ENCODE measurements at places on chromosomes 16 and 17.
A peak's percentile ranks its signal among the peaks of the same experiment; 100 is the strongest.

DNA sequence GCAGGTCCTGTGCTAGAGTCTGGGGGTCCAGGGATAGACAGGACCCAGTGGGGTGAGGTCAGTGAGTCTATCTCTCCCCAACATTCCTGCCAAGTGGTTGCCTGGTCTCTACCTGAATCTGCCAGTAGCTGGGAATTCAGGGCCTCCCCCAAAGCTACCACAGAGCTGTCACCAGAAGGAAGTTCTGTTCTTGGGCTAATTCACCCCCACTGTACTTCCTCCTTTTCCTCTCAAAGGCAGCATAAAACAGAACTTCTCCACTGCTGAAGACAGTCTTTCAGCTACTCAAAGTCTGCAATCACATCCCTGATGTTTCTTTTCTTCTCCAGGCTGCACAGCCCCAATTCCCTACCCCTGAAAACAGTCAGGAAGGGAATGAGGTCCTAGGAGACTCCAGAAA lies 8.7 kb downstream of the CAMTA2 start:
- no peak for DNase-seq

- DNase-seq = no peak
Measured at GRCh38 chr16:57759131-57759530, 23.6 kb downstream of the KATNB1 start.

DNA sequence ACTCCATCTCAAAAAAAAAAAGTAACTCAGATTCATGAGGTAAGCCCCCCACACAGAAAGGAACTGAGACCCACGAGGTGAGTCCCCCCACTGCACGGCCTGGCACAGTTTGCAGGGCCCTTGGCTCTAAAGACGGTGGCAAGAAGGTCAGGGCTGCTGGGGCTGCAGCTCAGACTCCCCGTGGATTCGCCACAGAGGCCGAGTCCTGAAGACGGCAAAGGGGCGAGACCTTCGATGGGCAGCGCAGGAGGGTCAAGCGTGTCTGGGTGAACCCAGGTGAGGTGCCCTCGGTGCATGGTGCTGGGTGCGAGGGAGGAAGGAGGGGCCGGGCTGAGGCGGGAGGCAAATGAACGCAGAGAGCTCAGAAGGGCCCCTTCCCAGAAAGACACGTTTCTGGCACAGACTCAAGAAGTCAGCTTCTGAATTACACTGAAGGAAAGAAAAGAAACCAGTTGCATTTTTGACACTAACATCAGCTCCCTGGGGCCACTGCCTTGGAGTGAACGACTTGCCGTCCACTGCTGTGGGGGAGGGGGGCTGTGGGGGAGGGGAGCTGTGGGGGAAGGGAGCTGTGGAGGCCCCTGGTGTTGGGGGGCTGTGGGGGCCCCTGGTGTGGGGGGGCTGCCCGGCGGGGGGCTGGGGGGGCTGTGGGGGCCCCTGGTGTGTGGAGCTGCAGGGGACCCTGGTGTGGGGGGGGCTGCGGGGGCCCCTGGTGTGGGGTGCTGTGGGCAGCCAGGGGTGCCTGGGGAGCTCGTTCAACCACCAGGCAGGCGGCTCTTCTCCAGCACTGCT lies 69.8 kb upstream of the METRNL start:
- no peak for DNase-seq

DNA sequence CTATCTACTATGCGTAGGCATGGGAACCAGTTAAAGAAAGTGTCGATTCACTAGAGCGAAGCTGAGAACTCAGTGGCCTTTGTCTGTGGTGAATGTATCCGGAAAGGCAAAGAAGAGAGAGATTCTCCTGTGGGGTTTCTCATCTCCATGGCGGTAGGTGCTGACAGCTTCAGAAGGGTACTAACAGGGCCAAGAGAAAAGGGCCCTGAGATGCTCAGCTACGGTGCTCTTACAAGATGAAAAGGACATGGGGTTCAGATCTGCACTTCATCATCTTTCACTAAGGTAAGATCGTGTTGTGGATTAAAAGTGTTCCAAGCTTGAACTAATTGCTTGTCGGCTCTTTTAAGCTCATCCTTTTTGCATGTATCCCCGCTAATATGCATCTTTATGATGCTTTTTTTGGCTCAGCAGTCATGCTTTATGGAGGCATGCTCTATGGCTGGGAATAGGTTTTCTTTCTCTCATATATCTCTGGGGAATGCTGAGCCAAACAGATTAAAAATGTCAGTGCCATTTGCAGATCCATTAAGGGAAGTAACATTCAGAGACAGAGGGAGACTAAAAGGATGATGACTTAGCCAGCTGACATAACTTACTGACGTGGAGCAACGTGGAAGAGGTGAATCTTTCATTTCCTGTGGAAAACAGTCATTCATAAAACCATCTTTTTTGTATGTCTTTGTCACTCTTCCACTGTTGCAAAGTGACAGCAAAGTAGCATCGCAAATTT lies 29.9 kb downstream of the KCNJ16 start:
- DNase-seq = no peak

DNA sequence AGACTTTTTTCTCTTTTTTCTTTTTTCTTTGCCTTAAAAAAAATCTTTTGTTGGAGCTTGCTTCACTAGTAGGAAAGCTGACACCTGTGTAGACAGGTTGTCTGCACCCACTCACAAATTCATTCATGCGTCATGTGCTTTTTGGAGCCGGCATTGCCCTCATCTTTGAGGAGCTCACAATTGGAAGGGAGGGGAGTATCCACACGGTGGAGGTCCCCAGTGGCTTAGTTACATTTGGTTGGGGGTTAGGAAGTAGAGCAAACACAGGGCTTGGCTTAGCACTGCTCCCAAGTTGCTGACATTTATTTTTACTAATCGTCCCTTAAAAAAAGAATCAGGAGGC lies 18.7 kb upstream of the MEIOB start:
- DNase-seq = no peak

- DNase-seq = no peak
Measured at GRCh38 chr17:20966870-20967269, 75.9 kb downstream of the USP22 start.

DNA sequence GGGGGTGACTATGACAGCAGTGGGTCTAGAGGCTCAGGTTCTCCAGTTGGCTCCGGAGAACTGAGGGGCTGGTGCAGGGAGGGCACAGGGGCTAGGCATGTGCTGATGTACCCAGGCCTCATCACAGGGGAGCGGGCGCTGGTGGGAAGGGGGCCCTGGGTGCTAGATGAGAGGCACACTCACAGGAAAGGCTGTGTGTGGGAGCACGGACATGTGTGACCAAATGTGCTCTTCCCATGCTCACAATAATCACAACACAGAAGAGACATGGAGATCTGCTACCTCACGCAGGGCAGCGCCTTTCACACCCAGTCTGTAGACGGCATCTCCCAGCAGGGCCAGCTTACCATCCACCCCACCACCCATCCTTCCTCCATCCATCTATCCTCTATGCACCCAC lies 17.4 kb upstream of the RASD1 start:
- no peak for DNase-seq

DNA sequence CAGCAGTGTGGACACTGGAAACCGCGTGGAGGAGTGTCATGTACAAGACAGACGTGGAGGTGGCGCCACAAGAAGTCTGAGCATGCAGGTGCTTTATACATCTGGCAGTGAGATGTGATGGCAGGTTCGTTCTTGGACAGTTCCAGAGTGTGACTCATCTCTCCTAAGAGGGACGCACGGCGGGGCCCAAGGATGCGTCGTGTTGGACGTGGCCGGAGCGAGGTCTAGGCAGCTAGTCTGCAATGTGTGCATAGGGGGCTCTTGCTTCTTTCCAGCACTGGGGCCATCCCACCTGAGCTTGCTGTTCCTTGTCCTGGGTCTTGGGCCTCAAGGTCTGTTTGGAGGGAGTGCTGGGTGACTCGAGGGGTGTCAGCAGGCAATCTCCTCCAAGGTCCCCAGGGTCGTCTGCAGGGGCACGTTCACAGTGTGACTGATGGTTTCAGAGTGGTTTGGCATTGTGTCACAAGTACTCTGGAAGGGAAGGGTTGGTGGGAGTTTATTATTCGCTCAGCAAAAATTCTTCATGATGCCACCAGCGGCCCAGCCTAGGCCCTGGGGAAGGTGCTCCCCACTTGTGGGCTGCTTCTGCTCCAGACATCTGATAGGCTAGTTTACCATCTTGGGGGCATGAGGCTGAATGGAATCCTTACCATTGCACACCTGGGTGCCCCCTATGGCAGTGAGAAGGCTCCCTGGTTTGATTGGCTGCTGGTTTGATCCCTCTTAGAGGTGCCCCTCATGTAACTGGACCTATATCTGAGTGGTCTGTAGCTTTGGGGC lies 22.1 kb downstream of the SPACA3 start:
- no peak for DNase-seq

GRCh38 chr17:74478420-74479100 lies 12.1 kb downstream of the CD300A start:
- DNase-seq = no peak

DNA sequence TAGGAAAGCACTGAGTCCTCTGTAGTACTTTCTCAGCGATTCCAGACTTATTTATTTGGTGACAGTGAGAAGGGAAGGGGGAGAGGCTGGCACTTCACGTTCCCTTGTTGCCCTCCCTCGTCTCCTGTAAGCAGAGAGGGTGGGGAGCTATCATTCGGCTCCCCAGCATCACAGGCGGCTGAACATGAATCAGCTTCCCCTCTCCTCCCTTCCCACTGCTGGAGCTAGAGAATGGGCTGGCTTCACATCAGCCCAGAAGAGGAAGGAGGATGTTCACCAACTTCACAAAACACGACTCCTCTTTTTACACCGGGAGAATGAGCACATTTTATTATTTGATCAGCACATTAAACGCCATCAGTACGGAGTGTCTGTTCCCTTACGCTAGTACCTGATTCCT lies 6.7 kb upstream of the CMIP start:
- DNase-seq = no peak

GRCh38 chr16:89593841-89594240 lies 18.3 kb downstream of the CPNE7 start:
- no peak for DNase-seq

- DNase-seq = peak; percentile 76
Measured at GRCh38 chr17:3030096-3030495, 33.3 kb downstream of the OR1D5 start.

- no peak for DNase-seq
Measured at GRCh38 chr17:37064206-37064605, 115.5 kb downstream of the AATF start.

DNA sequence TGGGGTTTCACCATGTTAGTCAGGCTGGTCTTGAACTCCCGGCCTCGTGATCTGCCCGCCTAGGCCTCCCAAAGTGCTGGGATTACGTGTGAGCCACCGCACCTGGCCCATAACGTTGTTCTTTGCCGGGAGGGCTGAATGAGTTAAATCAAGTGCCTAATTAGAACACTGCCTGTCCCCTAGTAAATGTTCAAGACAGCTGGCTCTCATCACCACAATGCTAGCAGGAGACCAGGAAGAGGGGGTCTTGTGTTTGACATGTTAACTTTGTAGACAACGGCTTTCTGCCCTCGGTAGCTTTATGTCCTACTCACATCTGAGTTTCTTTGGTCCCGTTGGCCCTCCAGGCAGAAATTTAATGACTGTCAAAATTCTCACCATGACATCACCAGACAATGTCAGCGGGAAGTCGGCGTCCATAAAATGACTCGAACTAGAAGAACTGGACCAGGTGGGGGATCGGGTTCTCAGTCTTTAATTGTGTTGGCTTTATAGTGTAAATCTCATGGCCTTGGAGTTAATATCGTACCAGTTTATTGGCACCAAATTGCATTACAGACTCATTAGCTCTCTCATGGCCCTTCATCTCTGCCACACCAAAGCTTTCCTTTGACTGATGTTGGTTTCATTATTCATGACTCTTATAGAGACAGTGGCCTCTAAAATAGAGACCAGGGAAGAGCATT lies 11.4 kb upstream of the ITPRIPL2 start:
- no peak for DNase-seq

DNA sequence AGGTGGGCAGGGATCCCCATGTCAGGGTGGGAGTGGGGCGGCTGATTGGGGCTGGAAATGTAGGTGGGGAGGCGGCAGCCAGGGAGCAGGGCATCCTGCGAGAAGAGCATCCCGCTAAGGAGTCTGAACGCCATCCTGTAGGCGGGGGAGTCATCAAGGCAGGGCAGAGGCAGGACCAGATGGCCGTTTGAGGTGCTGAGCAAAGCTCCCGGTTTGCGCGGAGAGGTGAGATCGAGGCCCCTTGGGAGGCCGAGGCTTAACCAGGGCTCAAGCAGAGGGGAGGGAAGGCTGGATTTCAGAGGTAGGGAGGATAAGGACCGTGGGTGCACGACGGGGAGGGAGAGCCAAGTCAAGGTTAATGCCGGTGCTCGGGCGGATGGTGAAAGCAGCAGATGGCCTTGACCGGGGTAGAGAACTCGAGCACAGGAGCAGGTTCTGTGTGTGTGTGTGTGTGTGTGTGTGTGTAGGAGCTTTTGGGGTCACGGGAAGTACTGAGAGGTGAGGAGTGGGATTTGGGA lies 472 bp upstream of the NME2 start:
- DNase-seq = no peak
